ENCODE measurements at places on chromosomes 3 and 15.

DNA sequence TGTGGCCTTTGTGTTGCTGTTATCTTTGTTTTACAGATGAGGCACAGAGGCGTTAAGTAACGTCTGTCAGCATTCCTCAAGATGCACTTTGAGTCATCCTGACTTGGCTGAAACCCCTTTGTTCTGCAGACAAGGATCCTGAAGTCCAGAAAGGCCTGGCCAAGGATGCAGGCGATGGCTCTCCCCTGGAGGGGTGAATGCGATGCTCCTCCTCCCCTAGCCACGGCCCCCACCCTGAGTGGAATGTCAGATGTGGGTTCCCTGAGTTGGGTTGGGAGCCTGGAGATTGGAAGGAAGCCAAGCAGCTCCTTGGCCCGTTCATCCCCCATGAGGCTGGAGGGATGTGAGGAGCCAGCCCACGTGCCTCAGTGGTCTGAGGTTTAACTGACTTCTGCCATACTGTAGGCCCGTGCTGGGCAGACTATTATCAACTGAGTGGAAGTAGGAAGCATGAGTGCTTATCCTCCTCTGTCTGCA is 43.3 kb downstream of the POMGNT2 start:
- no peak for DNase-seq

- DNase-seq, result no peak
Measured at GRCh38 chr3:145637105-145637504, 523.9 kb downstream of the PLOD2 start.

DNA sequence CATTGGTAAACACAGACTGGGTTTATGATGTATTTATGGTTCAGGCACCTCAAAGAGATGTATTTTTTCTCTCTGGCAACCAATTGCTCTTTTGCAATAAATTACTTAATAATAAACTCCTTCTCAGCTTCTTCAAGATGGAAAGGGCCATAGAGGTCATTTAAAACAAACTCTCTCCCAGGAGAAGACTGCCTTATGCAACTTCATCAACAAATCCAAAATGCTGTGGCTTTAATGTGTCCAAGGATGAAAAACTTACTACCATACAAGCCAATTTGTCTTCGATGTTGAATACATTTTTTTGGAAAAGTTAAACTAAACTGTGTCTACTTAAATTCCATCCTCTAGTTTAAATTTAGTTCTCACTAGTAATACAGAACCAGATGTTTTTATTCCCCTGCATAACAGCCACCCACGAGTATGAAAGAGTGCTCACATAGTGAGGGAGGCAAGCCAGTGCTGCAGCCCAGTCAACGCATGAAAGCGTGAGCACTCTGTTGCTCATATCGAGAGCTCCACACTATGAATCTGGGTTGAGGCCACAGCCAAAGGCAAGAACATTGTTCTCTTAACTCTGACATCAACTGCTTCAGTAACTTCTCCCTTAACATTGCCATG is 761.3 kb upstream of the GRM7 start:
- no peak for DNase-seq

- DNase-seq, result no peak
Measured at GRCh38 chr15:66921319-66921915, 144.0 kb upstream of the SMAD3 start.

GRCh38 chr3:195559723-195560409 is 16.7 kb upstream of the PPP1R2 start:
- no peak for DNase-seq

GRCh38 chr3:62329971-62330370 is 43.4 kb downstream of the FEZF2 start:
- DNase-seq, result no peak

- no peak for DNase-seq
Measured at GRCh38 chr3:101720851-101721840, 3.3 kb upstream of the CEP97 start.

DNA sequence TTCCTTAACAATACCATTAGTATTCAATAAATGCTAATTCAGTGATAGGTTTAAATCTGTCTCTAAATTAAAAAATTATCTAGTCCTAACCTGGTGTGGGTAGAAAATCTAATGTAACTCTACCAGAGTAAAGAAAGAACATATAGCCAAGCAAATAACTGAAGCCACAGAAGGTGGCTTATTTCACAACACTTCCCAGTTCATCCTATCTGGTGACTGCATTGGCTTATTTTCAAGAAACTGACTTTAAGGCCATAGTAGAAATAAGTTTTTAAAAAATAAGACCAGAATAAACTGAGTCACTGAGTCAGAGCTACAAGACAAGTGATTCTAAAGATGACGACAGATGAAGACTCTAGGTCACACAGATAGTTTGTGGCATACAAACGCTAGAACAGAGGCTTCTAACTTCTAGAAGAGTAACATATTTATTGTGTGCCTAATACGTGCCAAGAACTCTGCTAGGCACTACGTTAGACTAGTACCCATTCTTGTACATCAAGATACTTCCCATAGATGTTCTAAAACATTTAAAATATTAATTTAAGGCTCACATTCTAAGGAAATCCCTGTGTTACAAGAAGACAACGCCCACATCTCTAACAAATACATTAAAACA is 25.9 kb downstream of the TMCC1 start:
- no peak for DNase-seq

DNA sequence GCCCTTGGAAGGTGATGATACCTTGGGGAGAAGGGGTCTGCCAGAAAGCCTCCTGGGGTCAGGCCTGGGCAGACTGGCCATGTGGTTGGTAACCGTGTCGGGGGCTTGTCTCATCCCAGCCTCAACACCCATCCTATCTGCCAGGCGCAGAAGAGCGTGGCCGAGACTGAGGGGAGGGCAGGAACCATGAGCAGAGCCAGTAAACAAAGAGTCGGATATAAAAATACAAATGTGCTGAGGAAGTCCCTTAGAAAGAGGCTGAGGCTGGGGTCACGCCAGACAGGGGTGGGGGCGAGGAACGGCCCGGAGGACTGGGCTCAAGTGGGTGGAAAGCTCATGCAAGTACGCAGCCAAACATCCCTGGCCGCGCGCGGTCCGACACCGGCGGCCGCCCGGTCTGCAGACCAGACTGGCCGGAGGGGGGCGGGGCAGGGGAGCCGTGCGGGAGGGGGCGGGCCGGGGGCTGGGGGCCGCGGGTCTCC is 1.9 kb downstream of the CAMK2N2 start:
- DNase-seq, result no peak

DNA sequence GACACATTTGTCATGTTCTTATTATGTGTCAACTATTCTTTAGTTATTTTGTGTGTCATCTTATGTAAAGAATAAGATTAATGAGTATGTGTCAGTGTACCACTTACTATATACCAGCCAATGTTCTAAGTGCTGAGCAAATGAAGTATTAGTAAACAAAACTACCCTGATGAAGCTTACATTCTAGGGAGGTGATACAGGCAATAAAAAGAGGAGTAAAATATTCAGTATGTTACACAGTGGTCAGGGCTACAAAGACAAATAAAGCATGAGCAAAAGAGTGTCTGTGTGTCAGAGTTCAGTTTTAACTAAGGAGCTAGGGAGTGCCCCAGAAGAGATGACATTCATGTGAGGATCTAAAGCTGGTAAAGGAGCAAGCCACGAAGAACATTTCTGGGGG is 79.1 kb downstream of the TRPC1 start:
- DNase-seq, result no peak

DNA sequence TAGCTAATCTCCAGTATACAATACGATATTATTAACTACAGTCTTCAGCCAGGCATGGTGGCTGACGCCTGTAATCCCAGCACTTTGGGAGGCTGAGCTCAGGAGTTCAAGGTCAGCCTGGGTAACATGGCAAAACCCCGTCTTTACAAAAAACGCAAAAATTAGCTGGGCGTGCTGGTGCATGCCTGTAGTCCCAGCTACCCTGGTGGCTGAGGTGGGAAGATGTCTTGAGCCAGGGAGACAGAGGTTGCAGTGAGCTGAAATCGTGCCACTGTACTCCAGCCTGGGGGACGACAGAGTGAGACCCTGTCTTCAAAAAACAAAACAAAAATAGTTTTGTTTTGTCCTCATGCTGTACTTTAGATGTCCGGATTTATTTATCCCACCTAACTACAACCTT is 29.2 kb upstream of the SV2B start:
- no peak for DNase-seq

DNA sequence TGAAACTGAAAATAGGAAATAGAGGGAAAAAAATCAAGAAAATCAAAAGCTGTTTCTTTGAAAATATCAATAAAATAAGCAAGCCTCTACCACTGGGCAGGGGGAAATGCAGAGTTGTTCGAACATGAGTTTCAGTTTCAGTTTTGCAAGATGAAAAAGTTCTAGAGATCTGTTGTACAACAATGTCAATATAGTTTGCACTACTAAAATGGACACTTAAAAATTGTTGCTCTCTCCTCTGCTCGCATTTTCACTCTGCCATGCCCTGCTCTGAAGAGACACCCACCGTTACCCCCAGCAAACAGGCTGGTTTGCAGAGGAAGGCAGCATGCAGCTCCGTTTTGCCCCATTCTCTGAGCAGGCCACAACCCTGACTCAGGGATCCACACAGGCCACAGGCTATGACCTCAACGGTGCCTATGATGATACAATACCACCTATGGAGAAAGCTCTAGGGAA is 64.5 kb downstream of the ZNF148 start:
- DNase-seq, result peak; percentile 60

DNA sequence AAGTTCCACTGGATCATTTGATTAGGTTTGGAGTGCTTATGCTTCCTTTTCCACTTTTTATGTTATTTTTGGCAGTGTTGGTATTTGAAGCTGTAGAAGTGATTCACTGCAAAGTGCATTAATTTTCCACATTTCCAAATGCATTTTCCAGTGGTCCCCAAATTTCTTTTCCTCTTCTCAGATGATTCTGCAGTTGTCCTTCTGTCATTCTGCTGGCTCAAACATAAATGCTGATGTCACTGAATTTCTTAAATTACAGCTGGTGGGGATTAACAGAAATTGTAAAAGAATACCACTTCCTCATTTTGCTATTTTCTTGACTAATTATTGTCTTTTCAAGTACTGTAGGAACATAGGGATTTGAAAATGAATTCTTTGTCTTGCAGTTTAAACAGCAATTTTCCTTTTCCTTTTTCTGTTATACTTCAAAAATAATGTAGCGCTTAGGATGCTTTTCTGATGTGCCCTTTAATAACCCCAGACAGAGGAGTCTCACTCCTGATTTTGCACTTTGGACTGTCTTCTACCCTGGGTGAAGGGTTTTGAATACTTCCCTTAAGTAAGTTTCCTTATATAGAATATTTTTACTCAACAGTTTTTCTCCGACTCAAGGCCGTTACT is 25.0 kb downstream of the MITF start:
- no peak for DNase-seq

- DNase-seq, result no peak
Measured at GRCh38 chr3:11307830-11308432, 35.7 kb downstream of the ATG7 start.

- no peak for DNase-seq
Measured at GRCh38 chr15:66961407-66961884, 104.0 kb upstream of the SMAD3 start.

DNA sequence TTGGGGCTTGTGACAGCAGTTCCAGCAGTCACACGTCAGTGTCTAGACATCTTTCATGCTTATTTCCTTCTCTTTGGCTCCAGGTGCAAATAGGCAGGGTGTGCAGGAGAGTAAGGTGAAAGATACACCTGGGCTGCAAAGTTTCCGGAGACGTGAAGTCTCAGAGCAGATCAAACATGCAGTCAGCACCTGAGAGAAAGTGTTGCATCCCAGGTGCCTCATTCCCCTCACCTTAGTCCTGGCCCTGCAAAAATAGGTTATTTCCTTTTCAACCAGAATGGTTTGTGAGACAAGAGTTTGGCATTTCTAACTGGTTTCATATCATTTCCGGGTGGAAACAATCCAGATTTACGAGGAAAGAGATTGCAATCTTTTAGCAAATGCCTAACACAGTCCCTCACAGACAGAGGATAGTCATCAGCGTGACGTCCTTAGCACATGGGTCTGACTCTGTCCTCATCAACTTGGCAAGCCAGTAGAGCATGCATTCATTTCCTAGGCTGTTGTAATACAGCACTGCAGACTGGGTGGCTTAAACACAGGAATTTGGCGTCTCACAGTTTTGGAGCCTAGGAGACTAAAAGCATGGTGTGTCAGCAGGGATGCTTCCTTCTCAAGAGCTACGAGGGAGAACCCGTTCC is 58.2 kb upstream of the ARRDC4 start:
- no peak for DNase-seq

DNA sequence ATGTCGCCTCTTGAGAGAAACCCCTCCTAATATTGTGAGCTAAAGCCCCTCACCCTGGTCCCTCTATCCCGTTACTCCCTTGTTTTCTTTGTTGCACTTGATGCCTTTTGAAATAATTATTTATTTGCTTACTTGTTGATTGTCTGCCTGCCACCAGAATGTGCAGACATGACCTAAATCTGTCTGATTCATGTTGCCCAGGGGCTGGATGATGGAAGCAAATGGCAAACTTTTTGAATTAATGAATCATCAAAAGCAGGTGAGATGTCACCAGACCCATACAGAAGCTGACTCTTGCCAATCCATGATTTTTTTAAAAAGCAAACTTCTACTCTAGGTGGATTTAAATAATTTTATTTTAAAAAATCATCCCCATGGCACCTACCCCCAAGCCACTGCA is 49.3 kb downstream of the GRIP2 start:
- DNase-seq, result no peak

- no peak for DNase-seq
Measured at GRCh38 chr3:193842029-193842798, 249.2 kb downstream of the OPA1 start.

- DNase-seq, result no peak
Measured at GRCh38 chr15:64232400-64232799, 69.6 kb upstream of the PPIB start.

- DNase-seq, result no peak
Measured at GRCh38 chr3:65641045-65641444, 397.7 kb downstream of the MAGI1 start.
